Esophagus squamous epithelium (tissue), 5 donors: ENCODE measurements at places on chromosomes 12 and 14. TPM values are rescaled to one million over a fixed set of nuclear protein-coding genes. Genes with fewer than 3 reads are reported as not detected.

DNA sequence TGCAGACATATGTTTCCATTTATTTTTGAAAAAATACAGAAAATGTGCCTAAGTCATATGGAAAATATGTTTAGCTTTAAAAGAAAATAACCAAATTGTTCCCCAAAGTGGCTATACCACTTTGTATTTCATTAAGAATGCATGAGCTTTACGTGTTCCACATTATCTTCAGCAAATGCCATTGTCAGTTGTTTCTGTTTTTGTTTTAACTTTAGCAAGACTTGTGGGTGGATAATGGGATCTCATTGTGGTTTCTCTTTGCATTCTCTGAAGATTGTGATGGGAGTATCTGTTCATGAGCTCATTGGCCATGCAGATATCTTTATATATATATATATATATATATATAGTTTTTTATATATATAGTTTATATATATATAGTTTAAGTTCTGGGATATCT, 181.5 kb downstream of the CCER1 start:
- H3K36me3 ChIP-seq, result no peaks in the 10 kb centered on the region
- H3K27ac ChIP-seq, result no peak overlapping the region
- DNase-seq, result no peak
- H3K4me1 ChIP-seq, result no peaks in the 10 kb centered on the region

DNA sequence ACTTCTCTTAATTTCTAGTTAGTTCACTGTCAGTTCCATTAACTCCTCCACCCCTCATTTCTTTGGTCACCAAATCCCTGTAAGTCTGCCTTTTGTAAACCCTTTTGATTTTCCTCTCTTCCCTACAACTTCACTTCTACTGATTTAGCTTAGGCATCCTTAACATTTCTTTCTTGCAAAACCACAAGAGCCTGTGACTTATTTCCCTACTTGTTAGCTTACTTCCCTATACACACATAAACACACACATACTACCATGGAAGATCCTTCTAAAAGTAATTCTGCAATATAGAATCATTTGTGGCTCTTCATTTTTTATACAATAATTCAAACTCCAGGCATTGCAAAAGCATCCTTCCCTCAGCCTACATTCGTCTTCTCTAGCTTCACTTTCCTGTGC, 494.3 kb upstream of the USP15 start:
- H3K27me3 ChIP-seq, result no peaks in the 10 kb centered on the region
- H3K27ac ChIP-seq, result no peak overlapping the region
- no peaks in the 10 kb centered on the region for H3K36me3 ChIP-seq
- DNase-seq, result no peak
- H3K4me3 ChIP-seq, result no peak overlapping the region
- no peaks in the 10 kb centered on the region for H3K4me1 ChIP-seq

DNA sequence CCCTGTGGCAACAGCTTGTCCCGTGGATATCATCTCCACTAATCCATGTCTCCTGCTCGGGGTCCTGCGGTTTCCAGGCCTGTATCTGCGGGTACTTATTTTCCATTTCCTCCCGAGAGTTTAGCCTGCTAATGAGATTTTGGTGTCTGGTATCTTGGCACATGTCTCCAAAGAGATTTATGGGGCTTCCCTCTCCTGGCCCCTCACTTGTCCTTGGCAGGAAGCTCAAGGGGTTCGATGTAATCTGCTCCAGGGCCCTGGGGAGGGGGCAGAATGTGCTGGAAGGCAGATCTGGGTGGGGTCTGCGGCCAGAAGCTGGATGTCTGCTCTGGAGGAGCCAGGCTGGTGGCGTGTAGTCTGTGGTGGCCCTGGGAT, 85.7 kb downstream of the KIF26A start:
- H3K4me3 ChIP-seq, result peak overlapping the region; percentile 35
- no peaks in the 10 kb centered on the region for H3K36me3 ChIP-seq
- no peak for DNase-seq

GRCh38 chr12:20627001-20627588, 68.0 kb upstream of the SLCO1C1 start:
- H3K4me3 ChIP-seq, result no peak overlapping the region
- no peaks in the 10 kb centered on the region for H3K36me3 ChIP-seq
- no peaks in the 10 kb centered on the region for H3K4me1 ChIP-seq

GRCh38 chr12:132788375-132789098, 26.9 kb upstream of the ANKLE2 start:
- H3K4me3 ChIP-seq, result no peak overlapping the region
- H3K27ac ChIP-seq, result no peak overlapping the region

DNA sequence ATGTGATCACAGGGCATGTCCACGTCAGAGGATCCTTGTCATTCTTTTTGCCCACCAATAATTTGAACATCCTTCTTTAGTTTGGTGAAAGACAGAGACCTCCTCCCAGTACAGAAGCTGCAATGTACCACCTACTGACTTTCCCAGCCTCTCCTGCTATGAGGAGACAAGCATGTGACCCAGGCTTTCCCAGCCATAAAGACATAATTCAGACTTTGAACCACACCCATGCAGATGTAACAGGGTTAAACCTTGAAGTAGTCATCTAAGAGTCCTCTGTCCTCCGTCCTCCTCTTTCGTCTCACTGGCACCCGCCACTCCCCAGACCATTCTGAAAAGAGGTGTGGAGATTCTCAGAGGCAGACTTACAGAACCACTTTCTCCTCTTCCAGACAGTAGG, 120.8 kb downstream of the KCNK10 start:
- H3K36me3 ChIP-seq, result no peaks in the 10 kb centered on the region
- H3K27me3 ChIP-seq, result peaks cover 18% of the 10 kb centered on the region
- no peaks in the 10 kb centered on the region for H3K4me1 ChIP-seq
- no peak overlapping the region for H3K4me3 ChIP-seq
- no peak overlapping the region for H3K27ac ChIP-seq

DNA sequence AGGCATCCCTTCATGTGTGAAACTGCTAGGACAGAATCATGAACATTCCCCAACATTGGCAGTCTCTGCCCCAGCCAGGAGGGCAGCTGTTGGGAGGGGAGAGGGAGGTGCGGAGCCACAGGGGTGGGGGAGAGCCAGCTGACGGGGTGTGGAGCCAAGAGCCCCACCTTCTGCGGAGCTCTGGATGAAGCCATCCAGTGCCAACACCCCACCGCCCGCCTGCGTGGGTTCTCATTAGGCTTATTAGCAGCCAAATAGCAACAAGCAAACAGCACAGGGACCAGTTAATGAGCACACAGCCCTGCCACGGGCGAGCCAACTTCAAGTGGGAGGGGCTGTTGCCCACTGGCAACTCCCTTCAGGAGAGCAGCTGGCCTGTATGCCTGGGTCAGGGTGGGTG, 12.1 kb downstream of the LTBP2 start:
- no peak overlapping the region for H3K4me3 ChIP-seq
- DNase-seq, result no peak
- H3K4me1 ChIP-seq, result peaks cover 57% of the 10 kb centered on the region
- peaks cover 27% of the 10 kb centered on the region for H3K36me3 ChIP-seq
- H3K27me3 ChIP-seq, result no peaks in the 10 kb centered on the region

Gene SPIC
- total RNA-seq, result not detected

Gene CLECL1
- total RNA-seq, result 1.1 TPM

Gene KITLG
- total RNA-seq, result 3.9 TPM

Gene PIWIL1
- total RNA-seq, result not detected

Gene CNIH1
- 170 TPM for total RNA-seq

Gene GPR135
- total RNA-seq, result 0.72 TPM

Gene IFNG-AS1
- total RNA-seq, result not detected

Gene KRT80
- total RNA-seq, result 12.0 TPM

Gene AQP6
- not detected for total RNA-seq
